Esophagus muscularis mucosa (tissue), 4 donors: ENCODE measurements at places on chromosomes 7 and 10. TPM values are rescaled to one million over a fixed set of nuclear protein-coding genes. Genes with fewer than 3 reads are reported as not detected.

DNA sequence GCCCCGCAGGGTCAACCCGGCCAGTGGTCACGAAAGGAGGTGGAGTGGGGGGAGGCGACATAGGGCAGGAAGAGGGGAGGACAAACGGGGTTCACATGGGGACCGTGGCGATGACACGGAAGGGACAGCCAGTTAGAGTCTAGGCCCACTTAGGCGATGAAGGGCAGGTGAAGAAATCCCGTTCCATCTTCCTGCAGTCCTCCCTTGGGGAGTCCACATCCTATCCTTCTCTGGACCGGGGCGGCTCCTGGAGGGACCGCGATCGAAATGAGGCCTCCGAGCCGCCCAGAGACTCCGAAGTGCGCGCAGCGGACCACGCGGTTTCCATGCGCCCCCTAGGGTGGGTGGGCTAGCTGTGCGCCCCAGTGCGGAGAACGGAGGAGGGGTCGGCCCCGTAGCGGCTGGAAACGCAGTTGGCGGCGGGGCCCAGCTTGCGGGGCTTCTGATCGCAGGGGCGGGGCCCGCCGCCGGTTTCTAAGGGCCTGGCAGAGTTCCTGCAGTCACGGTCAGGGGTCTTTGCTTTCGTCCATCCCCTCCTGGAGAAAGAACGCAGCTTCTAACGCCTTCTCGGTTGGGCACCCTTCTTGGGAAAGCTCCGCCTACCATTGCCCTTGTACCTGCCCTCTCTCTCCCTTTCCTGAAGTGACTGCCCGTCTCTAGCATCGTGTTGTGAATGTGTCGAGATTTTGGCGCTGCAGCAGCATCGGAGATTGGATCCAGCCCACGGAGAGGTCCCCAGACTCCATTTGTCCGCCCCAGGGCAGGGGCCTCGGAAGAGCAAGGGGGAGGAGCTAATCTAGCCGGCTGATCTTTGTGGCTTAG, 17.9 kb upstream of the TMEM225B start:
- H3K4me3 ChIP-seq: peak overlapping the region; percentile 75
- H3K36me3 ChIP-seq: no peaks in the 10 kb centered on the region
- H3K27me3 ChIP-seq: no peaks in the 10 kb centered on the region
- H3K27ac ChIP-seq: peak overlapping the region; percentile 68

DNA sequence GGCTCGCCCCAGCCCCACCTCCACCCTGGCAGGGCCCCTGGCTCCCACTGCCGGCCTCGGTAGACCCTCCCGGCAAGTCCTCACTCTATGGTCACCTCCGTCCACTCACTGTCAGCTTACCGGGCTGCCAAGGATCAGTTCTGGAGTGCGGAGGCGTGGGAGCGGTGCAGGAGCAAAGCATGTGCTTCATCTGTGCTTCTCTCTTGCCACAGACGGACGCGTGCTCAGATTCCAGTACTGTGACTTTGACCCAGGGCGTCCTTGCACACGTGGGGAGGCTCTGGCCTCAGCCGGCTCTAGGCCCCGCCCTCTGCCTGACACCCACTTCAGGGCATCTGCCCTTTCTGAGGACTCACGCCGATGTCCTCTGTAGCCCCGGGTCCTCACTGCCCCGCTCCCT, 547.5 kb upstream of the FOXK1 start:
- H3K4me1 ChIP-seq: peaks cover 4% of the 10 kb centered on the region
- H3K27me3 ChIP-seq: no peaks in the 10 kb centered on the region

DNA sequence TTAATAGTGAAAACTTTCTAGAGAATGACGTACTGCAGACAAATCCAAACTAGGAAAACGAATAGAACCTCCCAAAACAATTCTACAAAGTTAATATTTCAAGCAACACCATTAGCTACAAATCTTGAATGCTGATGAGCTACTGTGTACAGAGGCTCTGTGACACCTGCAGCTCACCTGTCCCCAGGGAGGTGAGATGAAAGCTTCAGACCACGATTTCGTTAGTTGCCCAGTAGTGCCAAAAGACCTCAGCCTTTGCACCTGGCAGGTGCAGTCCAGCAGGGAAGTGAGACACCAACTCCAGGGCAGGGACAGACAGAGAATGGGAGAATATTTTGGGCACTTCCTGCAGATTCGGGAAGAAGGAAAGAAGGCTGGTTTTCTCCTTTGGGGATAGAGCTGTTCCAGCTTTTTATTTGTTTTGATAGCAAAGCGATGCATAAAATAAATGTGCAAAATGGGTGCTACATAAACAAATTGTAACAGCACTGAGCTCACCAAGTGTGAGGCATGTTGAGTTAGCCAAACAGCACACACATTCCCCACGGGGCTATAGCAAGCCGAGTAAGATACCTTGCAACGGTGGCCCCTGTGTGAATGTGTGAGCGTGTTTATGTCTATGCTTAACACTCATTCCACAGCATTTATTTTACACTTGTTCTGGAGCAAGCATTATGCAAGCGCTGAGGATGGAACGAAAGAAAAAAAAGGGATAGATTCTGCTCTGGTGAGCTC, 1024.8 kb upstream of the AUTS2 start:
- no peaks in the 10 kb centered on the region for H3K4me1 ChIP-seq
- H3K36me3 ChIP-seq: no peaks in the 10 kb centered on the region
- H3K27ac ChIP-seq: no peak overlapping the region
- no peak for DNase-seq
- H3K27me3 ChIP-seq: no peaks in the 10 kb centered on the region
- H3K4me3 ChIP-seq: no peak overlapping the region

The IMMP2L gene
- total RNA-seq: 22.1 TPM

The ADCY1 gene
- total RNA-seq: 0.42 TPM

The SPDYE5 gene
- not detected for total RNA-seq

The TFR2 gene
- total RNA-seq: 0.32 TPM

The NEUROD6 gene
- total RNA-seq: not detected

The OPN1SW gene
- not detected for total RNA-seq

The PLAU gene
- total RNA-seq: 4.2 TPM

The CPEB3 gene
- total RNA-seq: 10.9 TPM

The LRRD1 gene
- total RNA-seq: not detected

The DKK1 gene
- 4.1 TPM for total RNA-seq
